ENCODE measurements at places on chromosomes 16 and 17.

- DNase-seq = no peak
These were observed 12.2 kb upstream of the KCNJ2 start for GRCh38 chr17:70157151-70157550.

DNA sequence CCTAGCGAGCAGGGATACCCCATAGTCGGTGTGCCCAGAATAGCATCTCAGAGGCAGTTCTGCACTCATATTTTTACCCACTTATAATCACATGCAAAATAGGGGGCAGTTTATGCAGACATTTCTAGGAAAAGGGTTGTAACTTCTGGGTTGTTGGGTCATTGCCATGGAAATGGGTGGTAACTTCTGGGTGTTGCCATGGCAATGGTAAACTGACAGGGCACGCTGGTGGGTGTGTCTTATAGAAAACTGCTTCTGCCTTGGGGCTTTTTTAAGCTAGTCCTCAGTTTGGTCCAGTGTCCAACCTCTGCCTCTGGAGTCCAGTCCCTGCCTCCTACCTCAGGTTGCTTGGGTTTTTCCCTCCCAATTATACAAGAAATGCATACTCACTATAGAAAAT is 7.4 kb upstream of the SPAG9 start:
- DNase-seq = no peak

- no peak for DNase-seq
These were observed 610 bp downstream of the RFNG start for GRCh38 chr17:82050761-82051641.

DNA sequence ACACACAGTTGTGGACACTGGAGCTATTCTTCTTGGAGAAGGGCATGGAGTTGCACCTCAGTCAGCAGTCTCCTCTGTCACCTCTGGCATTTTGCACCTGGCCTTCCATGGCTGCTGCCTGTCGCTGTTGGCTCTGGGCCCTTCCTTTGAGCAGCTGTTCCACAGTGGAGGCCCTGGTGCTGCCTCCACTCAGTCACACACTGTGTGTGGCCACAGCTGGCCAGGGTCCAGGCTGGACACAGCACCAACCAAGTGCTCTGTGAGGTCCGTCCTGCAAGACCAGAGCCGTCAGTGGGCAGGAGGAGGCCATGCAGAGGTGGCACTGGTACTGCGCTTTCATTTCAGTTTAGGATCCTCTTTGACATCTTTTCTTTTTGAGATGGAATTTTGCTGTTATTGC is 21.6 kb upstream of the MED9 start:
- DNase-seq = no peak

GRCh38 chr16:23869052-23869451 is 33.3 kb downstream of the PRKCB start:
- DNase-seq = no peak
